NCI-H1436 (cell line): ENCODE measurements at places on chromosomes 7 and 10.

GRCh38 chr10:129932182-129932581 is 31.9 kb downstream of the EBF3 start:
- no peak for DNase-seq

GRCh38 chr7:29893351-29893965 is 87.2 kb downstream of the WIPF3 start:
- DNase-seq: no peak

- no peak for DNase-seq
These were observed 243.4 kb upstream of the SEMA3C start for GRCh38 chr7:81162234-81162633.

GRCh38 chr7:5574770-5575269 is 151.2 kb upstream of the TNRC18 start:
- no peak for DNase-seq
